ENCODE measurements at places on chromosomes 2 and 18.

GRCh38 chr2:36562973-36563532 is 34.9 kb downstream of the FEZ2 start:
- peak; percentile 46 for DNase-seq

DNA sequence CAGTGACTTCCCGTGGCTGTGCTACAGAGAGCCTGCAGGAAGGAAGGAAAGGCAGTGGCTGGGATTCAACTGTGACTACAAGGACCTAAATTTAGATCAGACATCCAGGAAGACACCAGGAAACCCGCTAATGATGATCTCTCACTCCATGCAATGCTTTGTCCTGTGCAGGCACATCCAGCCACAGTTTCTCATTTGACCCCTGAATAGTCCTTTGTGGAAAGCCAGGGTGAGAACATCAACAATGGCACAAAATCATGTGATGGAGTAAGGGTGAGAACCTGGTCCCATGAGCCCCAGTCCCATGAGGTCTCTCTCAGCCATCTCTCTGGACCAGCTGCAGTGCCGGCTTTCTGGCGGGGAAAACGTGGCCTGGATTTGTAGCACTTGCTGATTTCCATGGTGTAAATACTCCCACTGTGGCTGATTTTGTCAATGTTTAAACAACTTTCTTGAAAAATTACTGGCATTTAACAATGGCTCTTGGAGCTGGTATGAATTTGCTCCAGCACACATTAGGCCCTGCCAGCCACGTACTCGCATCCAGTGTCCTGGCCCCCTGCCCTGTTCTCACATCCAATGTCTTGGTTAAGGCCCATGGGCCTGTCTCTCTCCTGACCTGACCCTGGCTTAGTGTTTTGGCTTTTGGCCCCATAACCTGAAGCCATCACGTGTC is 159.0 kb upstream of the HAAO start:
- peak; percentile 100 for DNase-seq

DNA sequence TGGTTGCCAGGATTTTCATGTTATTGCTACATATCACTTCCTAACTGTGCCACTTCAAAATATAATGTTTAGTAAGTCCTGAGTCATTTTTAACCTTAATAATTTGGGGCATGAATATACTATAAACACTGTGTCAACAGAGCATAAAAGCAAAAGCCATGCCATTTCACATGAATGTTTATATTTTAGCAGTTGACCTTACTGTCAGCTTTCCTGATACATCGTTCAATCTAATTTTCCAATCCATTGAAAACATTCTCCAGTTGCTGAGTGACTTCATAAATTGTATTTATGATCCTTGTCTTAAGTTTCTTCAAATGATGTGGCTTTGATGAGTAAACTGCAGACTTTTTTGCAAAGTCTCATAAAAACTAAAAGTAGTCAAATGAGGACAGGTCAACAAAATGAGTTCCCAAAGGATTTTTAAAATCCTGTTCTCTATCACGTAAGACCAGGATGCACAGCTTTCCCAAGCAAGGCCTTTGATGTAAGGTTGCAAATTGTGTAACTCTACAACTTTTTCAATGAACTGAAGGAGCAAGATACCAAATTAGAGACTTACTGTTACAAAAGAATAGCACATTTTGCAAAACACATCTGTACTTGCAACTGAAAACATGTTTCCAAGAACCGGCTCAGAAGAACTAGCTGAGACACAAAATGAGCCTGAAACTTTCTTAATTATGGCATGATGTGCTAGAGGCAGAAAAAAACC is 117.7 kb downstream of the SATB2 start:
- peak; percentile 20 for DNase-seq

DNA sequence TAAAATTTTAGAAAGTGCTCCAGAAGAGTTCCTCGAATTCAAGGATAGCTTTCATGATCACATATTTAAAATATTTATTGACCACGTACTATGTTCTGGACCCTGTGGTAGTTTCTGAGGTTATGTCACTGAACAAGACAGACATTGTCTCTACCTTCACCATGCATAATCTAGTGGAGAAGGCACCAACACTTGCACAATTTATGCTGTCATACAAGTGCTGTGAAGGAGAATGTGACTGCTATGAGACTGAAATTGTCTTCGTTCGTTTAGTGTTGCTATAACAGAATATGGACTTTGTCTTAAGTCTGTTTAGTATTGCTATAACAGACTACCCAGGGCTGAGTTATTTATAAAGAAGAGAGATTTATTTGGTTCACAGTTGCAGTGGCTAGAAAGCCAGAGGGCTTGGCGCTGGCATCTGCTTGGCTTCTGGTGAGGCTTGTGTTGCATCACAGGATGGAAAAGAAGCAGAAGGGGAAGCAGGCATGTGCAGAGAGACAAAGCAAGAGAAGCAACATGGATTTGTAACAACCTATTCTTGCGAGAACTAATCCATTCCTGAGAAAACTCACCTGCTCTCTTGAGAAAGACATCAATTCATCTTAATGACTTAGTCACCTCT is 50.0 kb upstream of the RFX8 start:
- no peak for DNase-seq

DNA sequence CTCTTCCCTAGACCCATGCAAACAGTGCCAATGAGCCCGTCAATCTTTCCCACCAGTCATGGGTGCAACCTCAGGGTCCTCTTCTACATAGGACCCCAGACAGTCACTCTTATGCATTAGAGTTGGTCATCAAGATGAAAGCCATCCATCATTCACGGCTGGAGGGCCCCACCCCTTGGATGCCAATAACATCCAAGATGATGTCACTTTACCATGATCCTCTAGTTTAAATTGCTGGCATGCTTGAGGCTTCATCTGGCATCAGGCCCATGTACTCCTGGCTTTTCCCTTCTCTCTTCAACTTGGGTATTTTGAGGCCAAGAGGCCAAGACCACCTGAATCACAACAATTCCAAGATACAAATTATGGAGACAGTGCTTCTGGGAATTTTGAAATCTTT is 91.1 kb upstream of the MAPK4 start:
- no peak for DNase-seq

- no peak for DNase-seq
These were observed 83.7 kb downstream of the ACSL3 start for GRCh38 chr2:222944552-222944951.

GRCh38 chr2:24853996-24854395 is 60.8 kb downstream of the CENPO start:
- no peak for DNase-seq

DNA sequence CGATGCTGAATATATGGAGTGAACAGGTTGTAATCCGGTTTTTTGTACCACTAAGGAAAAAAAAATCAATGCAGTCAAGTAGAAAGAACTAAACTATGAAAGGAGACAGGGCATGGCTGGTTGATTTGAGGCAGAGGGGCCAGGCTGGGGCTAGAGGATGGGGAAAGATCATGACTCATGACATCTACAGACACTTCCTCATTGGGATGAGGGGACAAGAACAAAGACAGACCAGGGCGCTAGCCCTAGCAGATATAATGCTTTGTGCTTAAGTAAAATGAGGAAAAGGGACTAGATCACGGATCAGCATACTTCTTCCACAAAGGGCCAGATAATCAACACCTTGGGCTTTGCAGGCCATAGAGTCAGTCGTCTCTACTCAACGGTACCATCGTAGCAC is 55.8 kb downstream of the ST6GAL2 start:
- no peak for DNase-seq

GRCh38 chr18:39730606-39731005 is 2165.0 kb upstream of the CELF4 start:
- no peak for DNase-seq

DNA sequence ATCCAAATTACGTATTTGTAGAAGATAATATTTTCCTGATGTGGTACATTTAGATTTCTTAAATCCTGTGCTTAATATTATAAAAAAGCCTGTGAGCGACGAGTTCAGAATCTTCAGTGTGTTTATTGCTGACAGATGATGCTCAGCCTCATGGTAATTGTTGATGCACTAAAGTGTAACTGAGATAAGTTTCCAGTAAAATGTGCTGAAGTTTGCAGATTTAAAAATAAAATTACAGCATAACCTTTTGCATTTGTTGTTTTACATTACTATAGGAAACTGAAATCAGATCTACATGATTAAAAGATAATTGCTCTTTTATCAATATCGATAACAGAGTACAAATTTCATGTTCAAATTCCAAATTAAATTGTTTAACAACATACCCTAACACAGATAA is 307.6 kb downstream of the FIGN start:
- no peak for DNase-seq

- no peak for DNase-seq
These were observed 31.7 kb downstream of the ZNF516 start for GRCh38 chr18:76463358-76463757.

DNA sequence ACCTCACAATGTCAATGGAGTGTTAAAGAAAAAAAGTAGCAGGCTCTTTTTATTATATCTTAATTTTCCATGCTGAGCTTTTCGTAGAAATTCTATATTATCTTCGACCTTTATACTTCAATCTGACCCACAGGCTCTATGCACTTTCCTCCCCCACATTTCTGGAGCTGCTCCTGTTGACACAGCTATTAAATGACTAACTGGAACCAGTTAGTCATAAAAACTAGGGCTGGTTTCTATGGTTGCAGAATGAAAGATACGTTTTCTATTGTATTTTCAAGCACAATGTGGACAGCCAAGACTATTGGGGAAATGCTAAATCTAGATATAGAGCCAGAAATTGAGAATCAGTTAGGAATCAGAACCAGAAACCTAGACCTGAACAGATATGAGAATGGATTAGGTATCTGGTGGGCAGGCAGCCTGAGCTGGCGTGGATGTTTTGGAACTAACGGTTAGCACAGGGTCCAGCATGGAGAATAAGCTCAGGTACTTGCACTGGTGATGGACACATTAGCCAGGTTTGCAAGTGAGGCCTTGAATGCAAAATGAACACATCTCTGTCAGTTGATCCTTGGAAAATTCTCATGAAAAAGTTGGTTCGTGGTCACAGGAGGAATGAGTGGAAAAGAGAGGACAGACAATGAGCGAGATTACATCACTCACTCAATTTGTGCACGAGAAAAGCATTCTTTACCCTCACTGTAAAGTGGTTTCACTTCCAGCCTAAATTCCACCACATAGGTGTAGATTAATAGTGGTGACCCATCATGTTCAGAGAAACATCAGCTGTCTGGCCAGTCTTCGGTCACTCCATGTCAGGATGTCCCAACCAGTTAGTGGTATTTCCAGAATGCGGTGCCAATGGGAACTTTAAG is 144.6 kb upstream of the EPHA4 start:
- no peak for DNase-seq

- no peak for DNase-seq
These were observed at the start of gene SPHKAP for GRCh38 chr2:228181098-228182019. Gene SPHKAP, minus strand, starts transcription at chr2:228181687. Its CDS starts 89 bp downstream, at chr2:228181598.

GRCh38 chr2:171044416-171044815 is 115.4 kb downstream of the GORASP2 start:
- no peak for DNase-seq

- DNase-seq, result peak; percentile 49
These were observed 99.1 kb upstream of the NEUROD1 start for GRCh38 chr2:181779288-181780021.

DNA sequence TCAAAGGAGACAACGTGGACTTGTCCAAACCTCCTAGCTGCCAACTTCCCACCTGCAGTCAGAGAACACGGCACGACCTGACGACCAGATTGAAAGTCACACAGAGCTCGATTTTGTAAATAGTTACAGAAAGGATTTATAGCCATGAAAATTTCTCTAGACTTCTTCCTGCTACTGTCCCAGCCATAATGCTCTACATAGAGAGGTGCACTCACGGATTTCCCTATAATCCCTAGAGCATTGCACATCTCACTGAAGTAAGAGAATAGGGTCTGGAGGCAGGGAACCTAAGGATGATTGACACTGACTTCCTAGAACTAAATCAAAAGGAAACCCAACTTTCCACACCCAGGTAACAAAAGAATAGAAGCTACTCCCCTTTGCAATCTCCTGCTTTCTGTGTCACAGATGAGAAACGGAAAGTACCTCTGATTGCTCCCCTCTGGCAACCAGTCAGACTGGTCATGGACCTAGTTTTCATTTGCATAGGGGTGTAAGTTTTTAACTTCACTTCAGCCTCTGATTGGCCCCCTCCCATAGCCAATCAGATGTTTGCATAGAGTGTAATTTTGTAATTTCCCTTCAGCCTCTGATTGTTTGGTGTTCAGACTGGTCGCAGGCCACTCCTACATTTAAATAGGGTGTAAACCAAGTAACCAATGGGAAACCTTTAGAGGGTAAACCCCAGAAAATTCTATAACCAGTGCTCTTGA is 58.6 kb upstream of the FBXO11 start:
- no peak for DNase-seq

- DNase-seq, result no peak
These were observed 36.5 kb downstream of the RHOB start for GRCh38 chr2:20483194-20483895.

DNA sequence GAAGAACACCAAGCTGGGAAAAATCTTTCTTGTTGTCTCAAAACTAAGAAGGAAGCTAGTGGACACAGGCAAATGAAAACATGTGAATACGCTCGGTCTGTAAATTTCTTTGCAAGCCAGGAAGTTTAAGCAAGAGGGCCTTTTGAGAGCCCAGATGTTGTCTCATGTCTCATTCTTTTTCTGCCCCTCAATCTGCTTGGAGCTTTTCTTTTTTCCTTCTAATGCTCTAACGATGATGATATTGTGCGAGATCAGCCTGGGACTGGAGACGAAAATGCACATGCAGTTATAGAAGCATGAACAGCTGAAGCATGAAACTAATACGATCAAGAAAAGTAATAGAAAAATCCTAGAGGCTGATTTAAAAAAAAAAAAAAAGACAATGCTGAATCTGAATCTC is 138.6 kb upstream of the CHAC2 start:
- DNase-seq, result no peak

DNA sequence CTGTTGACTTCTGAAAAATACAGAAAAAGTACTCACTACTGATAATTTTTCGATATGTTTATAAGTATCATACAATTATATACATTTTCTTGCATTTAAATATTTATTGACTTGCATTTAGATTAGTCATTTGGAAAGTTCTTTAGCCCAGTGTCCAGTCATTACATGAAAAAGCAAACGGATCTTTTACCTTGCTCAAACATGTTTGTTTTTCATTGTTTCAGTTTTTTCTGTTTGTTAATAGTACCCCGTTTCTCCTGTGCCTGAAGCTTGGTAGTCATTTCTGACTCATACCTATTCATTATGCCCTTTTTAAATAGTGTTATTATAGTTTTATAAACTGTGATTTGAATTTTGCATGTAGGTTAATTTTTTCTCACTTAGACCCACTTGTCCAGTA is 28.1 kb downstream of the CEP192 start:
- peak; percentile 25 for DNase-seq

- no peak for DNase-seq
These were observed 615 bp upstream of the CCNT2 start for GRCh38 chr2:134917888-134918525.

- no peak for DNase-seq
These were observed 763 bp upstream of the OLA1 start for GRCh38 chr2:174248998-174249592.

- DNase-seq, result no peak
These were observed 182.8 kb upstream of the SETBP1 start for GRCh38 chr18:44497757-44498490.

DNA sequence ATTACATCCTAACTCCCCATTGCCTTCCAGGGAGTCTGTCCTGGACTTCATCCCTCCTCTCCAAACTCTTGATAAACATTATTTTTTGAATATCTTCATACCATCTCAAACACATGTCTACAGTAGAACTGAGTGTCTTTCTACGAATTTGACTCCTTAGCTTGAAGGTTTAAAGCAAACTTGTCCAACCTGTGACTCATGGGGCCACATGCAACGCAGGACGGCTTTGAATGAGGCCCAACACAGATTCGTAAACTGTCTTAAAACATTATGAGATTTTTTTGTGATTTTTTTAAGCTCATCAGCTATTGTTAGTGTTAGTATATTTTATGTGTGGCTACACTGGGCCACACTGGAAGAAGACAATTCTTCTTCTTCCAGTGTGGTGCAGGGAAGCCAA is 98.1 kb downstream of the PARD3B start:
- DNase-seq, result no peak

GRCh38 chr18:11940956-11941355 is 32.8 kb upstream of the MPPE1 start:
- no peak for DNase-seq

All from lung microvascular endothelial cell (primary cell).